CD4-positive, alpha-beta memory T cell (primary cell): ENCODE measurements at places on chromosomes 12 and 14. TPM values are rescaled to one million over a fixed set of nuclear protein-coding genes. Genes with fewer than 3 reads are reported as not detected.

DNA sequence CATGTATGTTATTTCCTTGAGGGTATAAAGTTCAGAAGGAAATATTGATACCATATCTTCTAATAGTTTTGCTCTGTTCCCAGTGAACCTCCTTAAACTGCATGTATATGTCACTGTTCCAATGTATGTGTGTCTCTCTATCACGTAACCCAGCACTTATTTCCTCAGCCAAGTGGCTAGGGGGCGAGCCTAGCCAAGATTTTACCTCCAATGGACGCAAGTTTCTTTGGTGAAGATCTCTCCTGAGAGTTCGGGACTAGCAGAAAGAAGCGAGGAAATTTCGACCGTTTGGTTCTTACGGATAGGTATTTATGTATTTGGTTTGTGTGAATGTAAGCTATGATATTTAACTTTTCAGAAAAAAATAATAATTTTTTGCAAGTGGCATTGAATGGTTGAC is 2.5 kb downstream of the SFSWAP start:
- no peak for DNase-seq

- no peak for DNase-seq
These were observed 30.0 kb downstream of the KDM5A start for GRCh38 chr12:359091-359490.

DNA sequence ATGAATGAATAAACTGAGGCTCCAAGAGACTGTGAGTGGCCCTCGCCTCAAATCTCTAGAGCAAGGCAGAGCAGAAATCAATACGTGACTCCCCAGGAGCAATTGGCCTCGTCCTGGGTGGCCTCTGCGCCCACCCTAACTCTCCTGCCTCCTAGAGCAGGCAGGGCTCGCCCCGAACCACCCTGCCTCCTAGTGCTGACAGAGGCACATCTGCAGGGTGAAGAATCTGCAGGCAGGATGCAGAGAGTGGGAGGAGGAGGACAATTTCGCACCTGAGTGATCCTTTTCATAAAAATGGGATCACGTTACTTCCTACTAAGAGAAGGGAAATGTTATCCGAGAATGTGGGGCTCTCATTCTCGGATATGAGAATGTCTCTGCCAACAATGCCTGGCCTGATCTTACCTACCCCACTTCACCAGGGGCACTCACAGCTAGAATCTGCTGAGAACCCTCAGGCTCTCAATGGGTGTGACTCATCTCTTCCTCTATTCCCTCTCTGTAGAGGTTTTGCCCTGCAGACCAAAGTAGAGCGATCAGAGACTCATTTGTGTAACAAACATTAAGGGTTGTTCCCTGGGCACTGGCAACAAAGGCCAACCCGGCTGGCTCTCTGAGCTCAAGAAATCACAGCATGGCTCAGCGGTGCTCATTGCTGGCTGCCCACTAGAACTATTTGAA is 61.7 kb upstream of the BCL2L14 start:
- DNase-seq, result peak; percentile 86

The RIMBP2 gene
- total RNA-seq, result not detected

The TPPP2 gene
- not detected for total RNA-seq
